Neural progenitor cell (in vitro differentiated cells): ENCODE measurements at places on chromosomes 13 and 19. TPM values are rescaled to one million over a fixed set of nuclear protein-coding genes. Genes with fewer than 3 reads are reported as not detected.

The RFPL4AL1 gene
- not detected in 2 replicates for total RNA-seq

The DENND1C gene
- 0.19 TPM in 1 of 2 replicates, not detected in the other for total RNA-seq

The ZNF136 gene
- 16.7 and 17.8 TPM in 2 replicates for total RNA-seq

The SPRED3 gene
- 0.99 and 4.6 TPM in 2 replicates for total RNA-seq

The TMPRSS9 gene
- 0.40 TPM in 1 of 2 replicates, not detected in the other for total RNA-seq

The ZNF723 gene
- total RNA-seq = not detected in 2 replicates

The CGB8 gene
- not detected in 2 replicates for total RNA-seq

GRCh38 chr19:1063909-1064660 is 2.9 kb upstream of the ARHGAP45 start:
- no peak for DNase-seq

- DNase-seq = no peak
Measured at GRCh38 chr19:37251308-37252229, 33.6 kb downstream of the ZNF383 start.

DNA sequence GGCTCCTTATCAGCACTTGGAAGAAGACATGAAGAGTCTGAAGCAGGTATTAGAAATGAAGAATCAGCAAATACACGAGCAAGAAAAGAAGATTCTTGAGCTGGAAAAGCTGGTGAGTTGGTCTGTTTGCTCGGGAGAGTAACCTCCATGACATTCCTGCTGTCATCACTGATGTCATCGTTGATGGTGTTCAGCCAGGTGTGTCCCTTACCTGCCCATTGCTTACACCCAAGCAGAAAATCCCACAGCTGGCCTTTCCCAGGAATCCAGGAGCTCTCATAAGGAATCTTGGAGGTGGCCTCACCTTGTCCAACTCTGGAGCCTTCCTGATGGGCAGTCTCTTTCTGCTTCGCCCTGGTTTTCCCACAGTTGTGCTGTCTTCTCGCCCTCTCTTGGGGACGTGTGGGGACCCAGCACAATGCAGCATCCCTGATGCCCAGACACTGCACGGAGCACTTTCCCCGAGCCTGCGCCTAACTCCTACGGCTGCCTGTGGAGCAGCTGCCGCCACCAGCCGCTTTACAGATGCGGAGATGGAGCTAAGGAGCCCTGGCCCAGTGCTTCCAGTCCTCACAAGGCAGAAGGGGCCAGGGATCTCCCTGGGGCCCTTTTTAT is 97.0 kb downstream of the SLC7A1 start:
- DNase-seq = no peak

GRCh38 chr19:48925240-48925843 is 8.2 kb upstream of the DHDH start:
- DNase-seq = no peak

DNA sequence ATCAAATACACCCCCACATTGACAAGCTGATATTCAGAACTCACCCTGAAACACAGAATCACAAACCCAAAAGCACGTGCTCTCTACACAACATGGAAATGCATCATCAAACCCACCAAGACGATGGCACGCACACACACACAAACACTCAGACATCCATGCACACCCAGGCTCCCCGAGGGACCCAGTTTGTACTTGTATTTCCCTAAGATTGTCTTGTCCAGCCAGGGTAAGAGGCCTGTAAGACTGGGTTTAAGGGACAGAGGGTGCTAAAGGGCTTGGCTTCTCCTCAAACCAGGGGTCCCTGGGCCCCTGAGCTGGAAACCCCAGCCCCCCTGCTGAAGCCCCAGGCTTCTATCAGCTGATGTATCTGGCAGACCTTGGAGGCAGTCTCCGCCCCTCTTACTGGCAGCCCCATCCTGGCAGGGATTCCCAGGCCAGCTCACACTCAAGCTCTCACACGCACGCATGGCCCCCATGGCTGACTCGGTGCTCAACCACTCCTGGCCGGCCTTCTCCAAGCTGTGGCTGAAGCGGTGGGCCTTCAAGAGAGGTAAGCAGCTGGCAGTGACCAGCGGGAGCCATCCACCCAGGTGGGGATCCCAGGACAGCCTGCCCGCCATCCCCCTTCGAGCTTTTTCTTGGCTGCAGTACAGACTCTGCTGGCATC is 6.5 kb downstream of the ARHGEF18 start:
- DNase-seq = no peak

- DNase-seq = no peak
Measured at GRCh38 chr19:38034492-38034860, 127.5 kb downstream of the SIPA1L3 start.

GRCh38 chr13:94270556-94270955 is 208.9 kb downstream of the DCT start:
- DNase-seq = no peak

- no peak for DNase-seq
Measured at GRCh38 chr19:33497131-33497777, 24.3 kb downstream of the PEPD start.

- DNase-seq = no peak
Measured at GRCh38 chr13:80118506-80118905, 222.4 kb downstream of the SPRY2 start.

- peak; percentile 96 for DNase-seq
Measured at GRCh38 chr19:17135001-17135853, 59.6 kb downstream of the MYO9B start.

- no peak for DNase-seq
Measured at GRCh38 chr19:6279620-6279930, 200 bp downstream of the MLLT1 start.

- DNase-seq = no peak
Measured at GRCh38 chr19:31995546-31995945, 349.9 kb upstream of the ZNF507 start.
